ENCODE measurements at places on chromosomes 4 and X.
A peak's percentile ranks its signal among the peaks of the same experiment; 100 is the strongest.

GRCh38 chrX:85026170-85026569 is 22.5 kb downstream of the APOOL start:
- no peak for DNase-seq

DNA sequence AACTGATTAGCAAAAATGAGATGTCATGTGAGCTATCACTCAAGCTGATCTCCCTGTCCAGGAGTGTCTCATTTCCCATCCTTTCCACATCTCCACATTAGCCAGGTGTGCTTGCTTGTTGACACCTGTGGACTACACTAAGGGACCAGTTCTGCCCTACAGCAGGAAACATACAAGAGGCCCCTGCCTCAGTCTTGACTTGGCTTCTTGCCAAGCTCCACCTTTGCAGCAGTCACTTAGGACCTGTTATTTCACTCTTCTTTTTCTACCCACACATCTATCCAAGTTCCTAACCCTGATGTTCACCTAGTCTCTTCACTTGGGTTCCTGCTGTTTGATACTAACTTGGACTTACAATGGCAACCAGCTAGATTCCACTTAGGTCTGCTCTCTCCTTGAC is 13.2 kb downstream of the FRMD7 start:
- DNase-seq = no peak

DNA sequence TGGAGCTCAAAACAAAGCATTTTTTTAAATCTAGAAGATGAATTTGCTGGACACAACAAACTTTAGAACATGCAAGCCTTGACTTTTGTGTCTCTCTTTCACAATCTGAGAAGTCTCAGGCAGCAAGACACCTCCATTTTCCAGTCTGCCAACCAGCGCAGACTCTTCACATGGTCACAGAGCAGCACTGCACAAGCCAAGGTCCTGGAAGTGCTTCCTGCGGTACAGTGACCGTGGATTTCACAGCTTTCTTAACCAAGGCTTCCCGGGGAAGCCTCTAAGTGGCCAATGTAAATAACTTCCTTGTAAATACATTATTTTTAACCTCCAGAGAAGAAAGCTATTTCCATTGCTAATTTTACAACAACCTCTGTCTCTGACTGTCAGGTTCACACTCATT is 31.2 kb downstream of the ZNF827 start:
- DNase-seq = no peak

DNA sequence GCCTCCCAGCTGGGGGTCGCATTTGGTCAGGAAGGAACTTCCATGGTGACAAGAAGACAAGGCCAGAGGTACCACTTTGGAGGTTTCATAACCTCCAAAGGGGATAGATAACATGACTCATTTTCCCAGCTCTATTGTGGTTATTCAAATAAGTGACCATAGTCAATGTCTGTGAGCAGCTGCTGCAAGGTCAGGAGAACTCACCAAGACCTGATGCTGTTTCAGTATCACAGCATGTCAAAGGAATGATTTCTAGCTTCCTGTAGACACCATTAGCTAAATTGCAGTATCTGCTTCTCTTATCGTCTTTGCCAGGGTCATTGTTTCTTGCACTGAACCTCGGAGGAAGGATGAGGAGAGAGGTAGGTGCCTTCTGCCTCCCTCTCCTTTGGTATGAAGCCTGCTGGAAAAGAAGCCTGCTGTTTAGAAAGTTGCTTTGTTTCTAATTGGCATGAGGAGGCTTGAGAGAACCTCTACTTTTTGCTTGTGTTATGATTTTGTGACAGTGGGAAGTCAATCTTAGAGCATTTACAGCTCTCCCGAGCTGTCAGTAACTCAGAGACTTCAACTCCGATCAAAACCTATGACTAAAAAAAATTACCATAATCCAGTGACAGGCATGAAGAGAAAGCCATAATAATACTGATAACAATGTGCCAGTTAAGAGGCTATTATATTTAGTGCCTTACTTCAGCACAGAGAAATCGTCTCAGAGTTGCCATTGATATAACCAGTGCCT is 38.0 kb upstream of the GATB start:
- DNase-seq = peak; percentile 30

DNA sequence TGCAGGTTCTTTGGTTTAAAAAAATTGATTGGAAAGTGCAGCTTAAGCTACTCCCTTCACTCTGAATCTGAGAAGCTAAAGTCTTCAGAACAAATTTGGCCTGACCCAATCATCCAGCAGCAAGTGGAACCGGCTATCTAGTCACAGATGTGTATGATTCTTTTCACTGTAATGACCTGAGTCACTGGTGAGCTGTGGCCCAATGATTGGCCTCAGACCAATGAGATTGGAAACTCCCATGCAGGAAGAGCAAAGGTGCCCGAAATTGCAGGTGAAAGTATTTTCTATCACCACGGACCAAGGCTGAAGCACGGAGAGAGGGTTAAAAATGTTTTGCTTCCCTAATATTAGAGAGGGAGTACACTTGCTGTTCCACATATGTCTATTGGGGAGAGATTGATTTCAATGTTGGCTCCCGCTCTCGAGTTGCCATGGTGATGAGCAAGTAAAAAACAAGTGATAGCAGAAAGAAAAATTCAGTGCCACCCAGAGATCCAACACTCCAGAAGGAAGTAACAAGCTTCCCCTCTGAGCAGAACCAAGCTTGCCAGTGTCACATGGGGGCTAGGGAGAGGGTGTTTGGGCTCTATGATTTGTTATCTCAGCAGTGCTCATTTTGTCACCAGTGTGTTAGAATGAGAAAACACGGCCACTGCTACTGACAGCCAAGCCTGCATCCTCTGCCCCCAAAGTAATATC is 11.2 kb downstream of the RIPPLY1 start:
- no peak for DNase-seq

DNA sequence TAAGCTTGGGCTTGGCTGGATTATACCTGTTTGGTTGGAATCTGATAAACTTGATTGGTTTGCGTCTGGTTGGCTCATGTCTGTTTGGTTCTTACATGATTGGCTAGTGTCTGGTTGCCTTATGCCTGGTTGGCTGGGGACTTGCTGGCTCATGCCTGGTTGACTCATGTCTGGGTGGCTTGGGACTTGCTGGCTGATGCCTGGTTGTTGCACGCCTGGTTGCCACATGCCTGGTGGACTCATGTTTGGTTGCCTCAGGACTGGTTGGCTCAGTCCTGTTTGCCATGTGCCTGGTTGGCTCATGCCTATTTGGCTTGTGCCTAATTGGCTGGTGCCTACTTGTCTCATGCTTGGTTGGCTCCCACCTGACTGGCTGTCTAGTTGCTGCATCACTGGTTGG is 104.5 kb downstream of the APOOL start:
- DNase-seq = no peak

GRCh38 chr4:105659190-105659589 is 49.3 kb downstream of the INTS12 start:
- DNase-seq = no peak

DNA sequence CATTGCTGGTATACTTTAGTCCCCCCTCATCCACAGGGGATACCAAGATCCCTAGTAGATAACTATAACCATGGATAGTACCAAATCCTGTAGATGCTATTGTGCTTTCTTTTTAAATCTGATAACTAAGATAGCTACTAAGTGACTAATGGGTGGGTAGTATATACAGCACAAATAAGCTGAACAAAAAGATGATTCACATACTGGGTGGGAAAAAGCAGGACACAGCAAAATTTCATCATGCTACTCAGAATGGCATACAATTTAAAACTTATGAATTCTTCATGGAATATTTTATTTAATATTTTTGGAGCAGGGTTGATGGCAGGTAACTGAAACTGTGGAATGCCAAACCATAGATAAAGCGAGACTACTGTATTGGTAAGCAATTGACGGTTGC is 161.6 kb downstream of the IL15 start:
- DNase-seq = no peak

DNA sequence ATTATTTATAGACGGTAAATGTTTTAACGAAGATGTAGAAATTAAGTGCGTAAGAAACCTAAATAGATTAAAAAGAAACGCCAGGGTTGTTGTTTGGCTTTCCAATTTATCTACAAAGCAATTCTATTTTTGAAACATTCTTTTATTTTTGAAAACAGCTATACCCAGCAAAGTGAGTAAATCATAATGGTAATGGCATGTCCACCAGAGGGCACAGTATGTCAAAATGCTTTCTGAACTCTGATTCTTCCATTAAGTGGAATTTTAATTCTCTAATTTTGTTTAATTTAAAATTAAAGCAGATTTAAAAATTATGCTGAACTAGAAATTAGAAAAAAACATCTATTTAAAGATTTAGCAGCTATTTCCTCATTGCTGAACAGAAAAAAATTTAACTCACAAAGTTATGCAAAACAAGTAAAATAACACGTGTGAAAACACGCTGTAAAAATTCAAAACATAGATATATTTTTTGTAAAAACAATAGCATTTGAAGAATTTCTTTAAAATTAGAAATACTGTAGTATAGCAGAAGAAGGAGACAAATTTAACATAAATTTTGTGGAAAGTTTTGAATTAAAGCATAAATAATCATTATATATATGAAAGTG is 26.5 kb downstream of the RASSF6 start:
- DNase-seq = no peak

DNA sequence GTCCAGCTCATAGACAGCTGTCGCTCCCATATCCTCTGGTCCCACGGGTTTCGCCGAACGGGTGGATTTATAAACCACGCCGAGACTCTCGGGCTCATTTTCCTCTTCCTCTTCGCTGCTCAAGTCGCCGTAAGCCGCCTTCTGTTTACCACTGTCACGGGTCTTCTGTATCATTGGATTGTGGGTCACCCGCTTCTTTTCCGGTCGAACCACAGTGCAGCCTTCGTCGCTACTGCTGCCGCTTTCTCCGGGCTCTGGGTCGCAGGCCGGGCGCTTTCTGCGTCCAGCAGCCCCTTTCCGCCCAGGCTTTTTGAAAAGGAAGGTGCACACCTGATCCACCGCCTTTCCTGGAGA is 311 bp downstream of the RNF113A start:
- DNase-seq = no peak

DNA sequence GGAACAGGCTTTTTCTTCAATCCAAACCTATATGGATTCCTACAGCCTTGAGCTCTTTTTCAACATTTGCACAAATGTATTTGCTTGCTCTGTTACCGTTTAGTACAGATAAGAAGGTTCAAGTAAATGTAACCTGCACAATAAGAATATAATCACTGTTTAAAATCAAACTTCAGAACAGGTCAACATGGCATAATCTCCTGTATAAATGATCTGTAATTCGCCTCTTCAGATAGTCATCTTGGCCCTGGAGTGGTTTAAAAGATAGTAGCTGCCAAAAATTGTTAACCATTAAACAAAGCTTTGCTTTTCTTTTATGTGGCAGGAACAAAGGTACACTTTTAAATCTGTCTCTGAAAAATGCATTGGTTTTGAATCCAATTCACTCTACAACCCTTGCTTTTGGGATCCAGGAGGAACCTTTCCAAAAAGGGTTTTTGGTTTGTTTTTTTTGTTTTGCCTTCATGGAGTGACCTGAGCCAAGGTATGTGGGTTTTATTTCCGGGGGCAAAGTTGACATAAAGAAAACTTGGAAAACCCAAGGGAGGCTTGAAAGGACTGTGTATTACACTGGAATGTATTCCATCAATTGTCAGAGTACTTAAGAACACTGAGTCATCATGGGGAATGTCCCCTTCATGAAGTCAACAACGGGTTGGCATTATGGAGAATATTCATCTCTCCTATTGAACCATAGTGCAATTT is 210.4 kb upstream of the HCCS start:
- DNase-seq = no peak

DNA sequence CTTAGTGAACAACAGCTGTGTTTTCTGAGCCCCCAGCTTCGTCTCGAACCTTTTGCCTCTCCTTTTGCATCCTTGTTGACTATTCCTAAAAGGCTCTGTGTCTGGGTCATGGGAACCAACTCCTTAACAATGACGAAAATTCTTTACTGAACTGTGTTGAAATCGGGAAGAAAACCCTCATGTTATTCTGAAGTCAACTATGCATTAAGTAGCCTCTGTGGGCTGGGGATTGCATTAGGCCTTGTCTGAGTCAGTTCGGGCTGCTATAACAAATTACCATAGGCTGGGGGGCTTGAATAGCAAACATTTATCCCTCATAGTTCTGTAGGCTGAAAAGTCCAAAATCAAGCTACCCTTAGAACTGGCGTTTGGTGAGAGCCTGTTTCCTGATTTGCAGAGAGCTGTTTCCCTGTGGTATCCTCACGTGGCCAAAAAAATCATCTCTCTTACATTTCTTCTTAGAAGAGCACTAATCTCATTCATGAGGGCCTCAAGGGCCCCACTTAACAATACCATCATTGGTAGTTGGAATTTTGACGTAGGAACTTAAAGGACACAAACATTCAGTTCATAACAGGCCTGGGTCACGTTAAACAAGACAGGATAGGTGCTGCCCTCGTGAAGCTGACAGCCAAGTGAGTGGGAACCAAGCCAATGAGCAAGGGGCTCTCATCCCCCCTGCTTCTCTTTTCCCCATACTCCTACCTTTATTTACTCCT is 75.9 kb downstream of the CLNK start:
- DNase-seq = no peak

DNA sequence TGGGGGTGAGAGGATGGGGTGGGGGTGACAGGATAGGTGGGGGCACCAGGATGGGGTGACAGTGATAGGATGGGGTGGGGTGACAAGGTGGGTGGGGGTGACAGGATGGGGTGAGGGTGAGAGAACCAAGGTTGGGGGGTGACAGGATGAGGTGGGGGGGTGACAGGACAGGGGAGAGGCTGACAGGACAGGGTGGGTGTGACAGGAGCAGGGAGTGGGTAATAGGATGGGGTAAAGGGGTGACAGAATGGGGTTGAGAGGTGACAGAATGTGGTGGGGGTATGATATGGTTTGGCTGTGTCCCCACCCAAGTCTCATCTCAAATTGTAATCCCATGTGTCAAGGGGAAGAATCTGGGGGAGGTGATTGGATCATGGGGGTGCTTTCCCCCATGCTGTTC is 26.0 kb downstream of the RNF212 start:
- no peak for DNase-seq

DNA sequence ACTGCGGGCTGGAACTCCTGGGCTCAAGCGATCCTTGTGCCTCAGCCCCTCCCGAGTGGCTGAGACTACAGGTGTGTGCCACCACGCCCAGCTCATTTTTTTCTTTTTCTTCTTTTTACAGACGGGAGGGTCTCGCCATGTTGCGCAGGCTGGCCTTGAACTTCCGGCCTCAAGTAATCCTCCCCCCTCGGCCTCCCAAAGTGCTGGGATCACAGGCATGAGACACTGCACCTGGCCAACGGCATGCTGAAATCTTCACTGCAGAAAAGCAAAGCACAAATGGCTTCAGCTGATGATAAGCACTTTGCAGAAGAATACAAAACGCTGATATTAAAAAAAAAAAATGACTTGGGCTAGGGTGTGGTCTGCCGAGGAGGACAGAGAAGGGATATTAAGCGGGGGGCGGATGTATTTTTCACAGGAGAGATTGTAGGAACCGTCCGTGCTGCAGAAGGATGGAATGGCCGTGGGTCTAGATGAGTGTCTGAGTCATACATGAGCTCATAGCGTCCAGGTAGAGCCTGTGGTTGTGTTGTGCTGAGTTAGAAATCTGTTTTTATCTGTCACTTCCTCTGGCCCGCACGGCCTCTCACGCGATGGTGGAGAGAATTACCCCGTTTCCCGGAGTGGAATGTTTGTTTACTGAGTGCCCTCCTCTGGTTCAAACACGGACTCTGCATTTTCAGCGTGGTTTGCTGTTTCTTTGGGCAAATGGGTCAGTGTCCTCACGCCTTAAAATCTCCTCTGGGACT is 8.5 kb upstream of the AKAP17A start:
- peak; percentile 72 for DNase-seq
